ENCODE measurements at places on chromosomes 12 and 14.
A peak's percentile ranks its signal among the peaks of the same experiment; 100 is the strongest.

DNA sequence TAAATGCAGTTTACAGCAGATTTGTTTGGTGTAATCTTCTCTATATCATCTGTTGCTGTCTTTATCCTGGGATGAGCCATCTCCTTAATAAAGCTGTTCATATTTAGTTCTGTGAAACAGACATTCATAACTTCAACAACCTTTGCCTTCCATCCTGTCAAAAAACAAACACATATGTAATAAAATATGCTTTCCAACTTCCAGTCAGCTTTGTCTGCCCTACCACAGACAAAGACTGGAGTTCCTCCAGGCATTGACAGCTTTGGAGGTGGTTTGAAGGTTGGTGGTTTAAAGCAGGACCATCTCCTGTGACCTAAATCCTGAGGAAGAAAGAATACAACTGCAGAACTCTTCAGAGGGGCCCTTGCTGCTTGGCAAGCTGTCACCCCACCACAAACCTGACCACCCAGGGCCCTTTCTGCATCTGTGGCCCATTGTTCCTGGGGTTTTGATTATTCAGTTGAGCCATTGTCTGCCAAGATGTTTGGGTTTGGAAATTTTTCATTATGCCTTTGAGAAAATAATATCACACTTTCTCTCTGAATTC is 28.2 kb upstream of the PTGR2 start:
- DNase-seq = no peak

DNA sequence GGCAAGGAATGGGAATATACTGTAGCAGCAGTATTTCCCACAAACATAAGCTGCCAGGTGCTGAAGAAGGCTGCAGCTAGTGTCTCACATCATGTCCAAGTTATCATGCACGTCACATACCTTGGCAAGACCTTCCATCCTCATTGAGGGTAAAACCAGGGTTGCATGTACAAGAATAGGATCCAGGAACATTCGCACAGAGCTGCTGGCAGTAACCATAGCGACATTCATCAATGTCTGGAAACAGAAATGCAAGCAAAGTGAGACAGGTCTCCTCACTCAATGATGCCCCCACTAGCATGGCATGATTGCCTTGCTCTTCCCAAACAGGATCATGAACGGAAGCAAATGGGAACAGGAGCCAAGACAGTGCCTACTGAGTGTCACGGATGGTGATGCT is 23.8 kb upstream of the TC2N start:
- no peak for DNase-seq

GRCh38 chr12:46207644-46208043 is 61.2 kb downstream of the SLC38A1 start:
- no peak for DNase-seq

DNA sequence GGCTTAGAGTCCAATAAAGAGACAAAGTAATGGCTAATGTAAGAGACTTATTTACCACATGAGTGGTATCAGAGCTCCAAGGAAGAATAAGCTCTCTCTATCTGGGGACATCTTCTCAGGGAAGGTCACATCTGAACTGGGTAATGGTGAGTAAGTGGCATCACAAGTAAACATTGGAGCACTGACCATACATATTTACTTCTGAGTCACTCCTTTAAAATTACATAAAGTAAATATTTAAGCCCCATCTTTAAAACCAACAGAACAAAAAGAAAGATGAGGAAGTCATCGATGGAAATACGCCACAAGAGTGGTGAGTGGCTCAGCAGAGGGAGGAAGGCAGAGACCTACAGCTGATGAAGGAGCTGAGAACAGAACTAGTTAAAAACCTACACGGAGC is 159.9 kb downstream of the DUSP6 start:
- no peak for DNase-seq

DNA sequence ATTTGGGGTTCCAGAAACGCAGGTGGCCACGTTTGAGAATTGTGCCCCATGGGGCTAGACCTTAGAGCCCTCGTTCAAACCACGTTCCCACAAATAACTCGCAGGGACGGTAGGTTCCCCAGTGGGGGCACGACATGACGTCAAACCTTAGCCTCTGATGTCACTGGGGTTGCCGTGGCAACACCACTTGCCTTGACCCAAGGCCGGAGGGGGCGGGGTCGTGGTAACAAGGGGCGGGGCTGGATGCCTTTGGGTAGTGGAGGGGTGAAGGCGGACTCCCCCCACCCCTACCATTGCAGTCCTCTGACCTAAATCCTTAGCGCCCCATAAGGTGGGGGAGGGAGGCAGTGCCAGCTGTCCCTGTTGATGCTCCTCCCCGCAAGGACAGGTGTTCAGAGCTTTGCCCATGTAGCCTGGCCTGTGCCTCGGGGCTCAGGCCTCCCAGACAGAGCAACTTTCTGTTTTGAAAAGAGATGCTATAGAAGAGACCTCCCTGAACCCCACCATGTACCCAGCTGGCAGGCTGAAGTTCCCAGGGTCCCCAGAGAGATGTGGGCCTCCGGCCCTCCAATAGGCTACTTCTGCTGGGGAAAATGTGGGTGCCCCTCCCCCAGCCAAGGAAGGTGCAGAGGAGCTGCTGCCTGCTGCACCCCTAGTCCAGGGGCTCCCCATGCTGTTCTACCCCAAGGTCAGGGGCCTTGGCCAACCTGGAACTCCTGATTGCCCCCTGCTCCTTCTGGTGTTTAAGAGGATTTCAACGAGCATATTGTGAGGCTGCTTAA is 1.9 kb downstream of the FAM222A start:
- DNase-seq = no peak

DNA sequence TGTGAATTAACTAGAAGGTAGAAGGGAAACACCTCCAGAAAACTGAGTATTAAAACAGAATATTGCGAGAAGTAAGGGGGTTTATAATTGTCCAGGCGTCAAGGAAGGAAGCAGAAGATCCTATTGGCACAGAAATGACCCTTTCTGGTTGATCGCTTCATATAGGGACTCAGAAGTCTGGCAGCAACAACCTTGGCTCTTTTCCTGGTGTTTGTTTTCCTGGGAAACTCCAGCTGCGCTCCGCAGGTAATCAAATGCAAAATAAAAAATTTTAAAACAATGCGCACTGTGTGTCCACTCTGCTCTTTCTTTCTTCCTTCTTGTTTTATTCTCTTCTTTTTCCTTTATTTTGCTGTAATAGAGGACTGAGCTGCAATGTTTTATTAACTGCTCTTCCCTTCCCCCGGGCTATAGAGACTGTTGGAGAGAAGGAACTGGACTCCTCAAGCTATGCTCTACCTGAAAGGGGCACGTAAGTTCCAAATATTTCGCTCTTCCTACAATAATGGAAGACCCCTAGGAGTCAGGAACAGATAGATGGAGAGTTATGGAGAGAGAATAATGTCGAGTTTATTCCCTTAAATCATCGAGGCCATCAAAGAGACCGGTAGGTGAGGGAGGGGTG is 737 bp downstream of the SPX start:
- no peak for DNase-seq

GRCh38 chr14:63212209-63212608 is 8.0 kb downstream of the RHOJ start:
- no peak for DNase-seq

DNA sequence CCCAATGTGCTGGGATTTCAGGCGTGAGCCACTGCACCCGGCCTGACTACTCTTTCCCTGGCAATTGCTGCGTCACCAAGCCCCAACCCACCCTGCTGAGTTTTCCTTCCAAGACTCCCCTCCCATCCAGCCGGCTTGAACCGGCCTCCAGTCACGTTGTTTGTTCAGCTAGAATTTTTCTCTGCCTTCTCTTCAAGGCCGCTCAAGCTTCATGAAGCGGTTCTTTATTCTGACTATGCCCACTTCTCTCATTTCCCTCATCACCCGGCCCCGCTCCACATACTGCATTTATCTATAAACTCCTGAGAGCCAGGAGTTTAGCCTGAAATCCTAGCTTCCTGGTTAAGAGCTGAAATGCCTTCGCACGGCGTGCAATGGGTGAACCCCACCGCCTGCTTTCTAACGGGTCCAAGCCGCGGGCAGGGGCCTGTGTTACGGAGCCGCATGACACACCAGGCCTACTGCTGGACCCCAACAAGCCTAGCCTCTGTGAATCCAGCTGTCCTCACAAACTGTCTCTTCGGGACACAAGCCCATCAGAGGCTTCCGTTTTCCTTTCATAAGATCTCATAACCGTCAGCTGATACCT is 999 bp upstream of the DCAF4 start:
- no peak for DNase-seq

DNA sequence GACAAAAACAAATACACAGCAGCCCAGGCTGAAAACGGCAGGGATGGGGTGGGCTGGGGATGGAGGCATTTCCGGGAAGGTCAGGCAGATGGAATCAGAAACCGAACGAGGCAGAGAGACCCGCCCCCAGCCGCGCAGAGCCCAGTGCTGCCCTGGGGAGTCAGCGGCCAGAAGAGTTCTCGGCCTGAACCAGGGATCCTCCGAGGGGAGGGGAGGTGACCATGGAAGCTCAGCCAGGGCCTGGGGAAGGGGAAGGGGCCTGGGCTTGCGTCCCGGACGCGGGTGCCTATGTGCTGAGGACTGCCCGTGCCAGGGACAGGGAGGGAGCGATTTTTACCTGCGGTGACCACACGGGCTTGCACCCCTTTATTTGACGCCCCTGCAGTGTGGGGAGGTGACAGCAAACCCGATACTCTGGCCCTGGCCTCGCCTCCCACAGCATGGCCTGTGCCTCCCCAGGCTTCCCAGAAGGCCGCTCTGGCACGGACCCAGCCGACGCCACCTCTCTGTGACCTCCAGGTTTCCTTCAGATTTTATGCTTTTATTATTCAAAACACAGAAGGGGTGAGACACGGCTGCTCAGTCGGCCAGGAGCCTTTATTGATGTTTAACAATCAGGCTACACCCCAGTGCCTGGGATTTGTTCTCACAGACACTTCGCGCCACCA is 7.7 kb downstream of the LRCOL1 start:
- DNase-seq = no peak

DNA sequence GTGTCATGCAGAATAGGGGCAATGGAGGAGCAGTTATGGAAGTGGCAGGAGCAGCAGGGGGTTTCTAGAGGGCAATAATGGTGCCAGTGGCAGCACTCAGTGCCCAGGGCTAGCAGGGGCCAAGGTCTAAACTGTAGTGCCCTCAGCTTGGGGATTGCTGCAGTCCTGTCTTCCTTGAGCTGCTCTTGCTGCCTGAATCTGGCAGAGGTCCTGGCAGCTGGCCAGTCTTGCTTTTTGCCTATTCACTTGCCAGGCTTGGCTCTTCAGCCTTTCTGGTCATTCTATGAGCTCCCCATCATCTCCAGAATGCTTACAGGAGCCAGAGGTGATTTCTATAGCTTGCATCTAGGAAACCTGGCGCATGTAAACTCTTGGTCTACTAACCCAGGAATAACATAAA is 72.0 kb downstream of the SUDS3 start:
- DNase-seq = no peak

DNA sequence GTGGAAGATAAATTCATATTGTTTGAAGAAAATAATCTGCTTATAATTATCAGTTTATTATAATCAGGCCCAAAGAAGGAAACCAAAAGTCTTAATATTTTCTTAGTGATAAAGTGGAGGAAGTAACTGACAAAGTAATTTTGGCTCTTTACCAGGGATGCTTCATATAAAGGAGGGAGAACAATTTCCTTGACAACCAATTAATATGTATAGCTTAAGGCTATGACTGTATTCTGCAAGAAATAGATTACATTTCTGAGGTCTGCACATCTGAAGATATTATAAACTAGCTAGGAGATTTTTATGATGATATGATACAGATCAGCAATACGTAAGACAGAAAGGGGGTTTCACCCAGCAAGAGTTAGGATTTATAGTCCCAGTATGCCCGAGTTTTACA is 90.8 kb downstream of the BICD1 start:
- no peak for DNase-seq

- DNase-seq = peak; percentile 73
Measured at GRCh38 chr12:52213564-52214420, 19.3 kb upstream of the KRT7 start.

DNA sequence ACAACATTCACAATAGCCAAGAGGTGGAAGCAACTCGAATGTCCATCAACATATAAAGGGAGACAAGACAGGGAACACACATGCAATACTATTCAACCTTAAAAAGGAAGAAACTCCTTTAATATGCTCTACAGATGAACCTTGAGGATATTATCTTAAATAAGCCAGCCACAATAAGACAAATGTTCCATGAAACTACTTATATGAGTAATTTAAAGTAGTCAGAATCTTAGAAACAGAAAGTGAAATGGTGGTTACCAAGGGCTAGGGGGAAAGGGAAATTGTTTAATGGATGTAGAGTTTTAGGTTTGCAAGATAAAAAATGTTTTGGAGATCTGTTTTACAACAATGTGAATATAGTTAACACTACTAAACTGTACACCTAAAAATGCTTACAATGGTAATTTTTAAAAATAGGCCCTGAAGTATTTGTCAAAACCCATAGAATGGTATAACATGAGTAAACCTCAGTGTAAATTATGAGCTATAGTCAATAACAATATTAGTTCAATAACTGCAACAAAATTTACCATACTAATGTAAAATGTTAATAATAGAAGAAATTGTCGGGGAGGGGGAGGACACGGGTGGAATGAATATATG is 71.1 kb downstream of the EGLN3 start:
- no peak for DNase-seq

DNA sequence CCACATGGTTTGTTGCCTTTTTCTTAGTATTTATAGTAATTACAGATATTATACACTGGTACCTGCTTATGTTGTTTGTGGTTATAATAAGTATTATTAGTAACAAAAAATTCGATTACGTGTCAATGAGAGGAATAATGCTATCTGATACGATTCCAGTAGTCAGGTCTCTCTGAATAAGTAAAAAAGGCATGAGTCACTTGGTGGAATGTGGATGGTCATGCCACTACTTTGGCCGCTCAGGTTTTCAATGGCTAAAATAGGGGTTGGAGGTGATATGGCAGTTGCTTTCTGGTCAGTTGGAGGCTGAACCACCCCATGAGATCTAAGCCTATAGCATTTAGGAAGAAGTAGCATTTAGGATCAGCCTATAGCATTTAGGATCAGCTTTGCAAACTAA is 255.9 kb downstream of the NPAS3 start:
- DNase-seq = no peak

- DNase-seq = no peak
Measured at GRCh38 chr14:93085911-93086310, 29.8 kb downstream of the ITPK1 start.

GRCh38 chr12:116927244-116927940 is 16.6 kb downstream of the FBXW8 start:
- DNase-seq = no peak

- no peak for DNase-seq
Measured at GRCh38 chr14:50954811-50955372, 10.6 kb upstream of the PYGL start.

DNA sequence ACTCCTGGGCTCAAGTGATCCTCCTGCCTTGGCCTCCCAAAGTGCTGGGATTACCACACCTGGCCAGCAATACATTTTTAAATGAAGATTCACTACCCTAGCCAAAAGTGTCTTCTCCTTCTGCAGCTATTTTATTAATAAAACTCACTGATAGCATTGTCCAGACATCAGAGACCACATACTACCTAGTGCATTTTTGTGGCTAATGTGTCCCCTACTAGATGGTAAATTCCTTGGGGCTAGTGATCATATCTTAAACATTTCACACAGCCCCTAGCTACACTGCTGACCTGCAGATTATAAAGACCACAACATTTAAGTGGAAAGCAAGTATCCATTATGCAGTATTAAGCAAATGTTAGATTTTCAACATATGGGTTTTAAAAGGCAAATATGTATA is 17.0 kb downstream of the DTD2 start:
- no peak for DNase-seq

GRCh38 chr12:83198291-83199015 is 511.7 kb downstream of the TMTC2 start:
- DNase-seq = no peak

- no peak for DNase-seq
Measured at GRCh38 chr14:89131004-89131750, 285.9 kb downstream of the FOXN3 start.

Measured in liver (tissue), 10 donors.